ENCODE measurements at places on chromosomes 12 and 14. TPM values are rescaled to one million over a fixed set of nuclear protein-coding genes. Genes with fewer than 3 reads are reported as not detected.

PTPRB gene
- 20.9 TPM for polyA plus RNA-seq

PLCZ1 gene
- not detected for polyA plus RNA-seq

DNA sequence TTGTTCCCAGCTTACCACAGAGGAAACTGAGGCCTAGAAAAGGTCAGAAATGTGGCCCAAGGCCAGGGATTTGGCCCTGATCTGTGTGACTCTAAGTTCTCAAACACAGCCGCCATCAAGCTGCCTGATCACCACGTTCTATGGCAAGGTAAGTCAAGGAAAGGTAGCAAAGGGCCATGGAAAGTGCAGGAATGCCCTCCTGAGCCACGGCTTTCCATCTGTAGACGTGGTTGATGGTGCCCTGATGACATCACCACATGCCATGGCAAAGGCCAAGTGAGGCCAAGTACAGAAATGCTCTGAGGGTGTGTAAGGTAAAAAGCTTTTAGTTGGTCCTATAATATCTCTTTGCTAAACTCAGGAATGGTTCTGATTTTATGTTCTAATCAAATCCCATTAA lies 99.3 kb downstream of the DNAH10 start:
- DNase-seq = no peak

ESR2 gene
- 1.4 TPM for polyA plus RNA-seq

FGF23 gene
- not detected for polyA plus RNA-seq

- no peak for DNase-seq
Measured at GRCh38 chr12:131736446-131737149, 25.7 kb downstream of the SFSWAP start.

DNA sequence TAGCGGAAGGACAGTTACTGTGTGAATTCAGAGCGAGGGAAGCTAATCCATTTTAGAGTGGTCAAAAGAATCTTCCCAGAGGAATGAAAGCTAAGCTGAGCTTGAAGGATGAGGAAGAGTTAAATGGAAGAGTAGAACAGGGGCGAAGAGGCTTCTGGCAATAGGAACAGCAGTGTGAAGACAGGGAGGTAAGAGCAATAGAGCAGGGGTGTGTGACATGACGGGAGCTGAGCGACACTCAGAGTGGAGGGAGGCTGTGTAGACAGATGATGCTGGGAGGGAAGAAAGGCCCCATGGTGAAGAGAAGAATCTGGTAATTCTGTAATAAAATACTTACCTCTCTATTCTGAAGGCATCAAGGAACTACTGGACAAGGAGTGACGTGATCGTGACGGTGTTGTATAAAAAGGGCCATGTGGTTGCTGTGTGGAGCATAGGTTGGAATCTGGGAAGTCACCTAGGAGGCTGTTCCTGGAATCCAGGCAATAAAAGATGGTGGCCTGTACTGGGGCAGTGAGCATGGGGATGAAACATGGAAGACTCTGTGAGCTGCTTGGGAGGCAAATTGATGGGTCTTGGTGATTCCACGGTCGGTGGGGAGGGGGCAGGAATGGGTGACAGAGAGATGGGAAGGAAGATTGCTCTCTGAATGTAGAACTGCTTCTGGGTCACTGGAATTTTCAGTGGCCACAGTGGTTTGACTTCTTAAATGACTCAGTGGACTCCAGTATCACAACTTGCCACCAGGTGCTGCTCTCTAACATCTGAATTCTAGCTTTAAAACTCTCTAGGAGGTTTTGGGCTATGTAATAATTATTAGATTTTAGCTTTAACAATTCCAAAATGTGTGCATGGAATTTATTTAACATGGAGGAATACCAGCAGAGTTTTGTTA lies 164.1 kb downstream of the ATP23 start:
- no peak for DNase-seq

GRCh38 chr14:75518625-75519024 lies 3.6 kb upstream of the BATF start:
- no peak for DNase-seq

OR4E2 gene
- 0.09 TPM for polyA plus RNA-seq

GRCh38 chr14:26839481-26839880 lies 241.6 kb upstream of the NOVA1 start:
- no peak for DNase-seq

DNA sequence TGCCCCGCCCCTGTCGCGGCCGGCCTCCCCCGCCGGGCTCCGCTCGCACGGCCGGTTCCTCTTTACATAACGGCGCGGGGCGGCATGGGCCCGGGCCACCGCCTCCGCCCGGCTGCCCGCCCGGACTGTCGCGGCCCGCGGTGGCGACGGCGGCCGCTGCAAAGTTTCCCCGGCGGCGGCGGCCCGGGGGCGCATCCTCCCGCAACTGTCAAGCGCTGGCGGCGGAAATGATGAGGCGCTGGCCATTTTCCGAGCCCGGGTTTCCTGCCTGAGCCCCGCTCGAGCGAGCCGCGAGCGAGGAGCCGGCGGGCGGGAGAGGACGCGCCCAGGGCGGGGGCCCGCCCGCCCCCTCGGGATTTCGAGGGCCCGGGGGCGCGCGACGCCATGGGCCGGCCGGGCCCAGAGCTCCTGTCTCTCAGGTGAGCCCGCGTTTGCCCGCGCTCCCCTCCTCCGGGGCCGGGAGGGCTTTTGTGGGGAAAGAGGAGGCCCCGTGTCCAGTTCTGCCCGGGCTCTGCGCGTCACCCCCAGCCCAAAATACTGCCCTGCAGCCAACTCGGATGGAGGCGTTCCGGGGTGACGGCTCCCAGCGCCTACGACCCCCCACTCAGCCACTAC lies at the start of gene SH2B3:
SH2B3 (plus strand) TSS at position 65 of the 615 bp plus-strand sequence. CDS start 12,223 bp downstream, outside the sequence.
- DNase-seq = no peak

KRT82 gene
- polyA plus RNA-seq = not detected

DNA sequence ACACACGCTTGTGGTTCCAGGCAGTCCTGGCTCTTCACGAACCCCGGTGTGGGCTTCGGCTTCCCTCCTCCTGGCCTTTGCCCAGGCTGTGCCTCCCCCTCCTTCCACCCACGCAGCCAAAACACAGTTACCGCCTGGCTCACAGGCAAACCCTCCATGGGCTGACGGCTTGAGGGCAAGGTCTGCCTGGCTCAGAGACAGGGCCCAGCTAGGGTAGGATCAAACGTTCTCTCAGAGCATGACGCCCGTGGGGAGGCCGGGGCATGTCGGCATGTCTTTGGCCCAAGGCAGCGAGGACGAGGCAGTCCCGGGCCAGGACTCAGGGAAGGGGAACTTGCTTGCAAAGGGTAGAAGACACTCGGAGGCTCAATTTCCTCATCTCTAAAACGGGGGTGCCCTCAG lies 2.1 kb downstream of the SLC25A47 start:
- no peak for DNase-seq

GRCh38 chr14:51014625-51015024 lies 70.3 kb upstream of the PYGL start:
- DNase-seq = no peak

DNA sequence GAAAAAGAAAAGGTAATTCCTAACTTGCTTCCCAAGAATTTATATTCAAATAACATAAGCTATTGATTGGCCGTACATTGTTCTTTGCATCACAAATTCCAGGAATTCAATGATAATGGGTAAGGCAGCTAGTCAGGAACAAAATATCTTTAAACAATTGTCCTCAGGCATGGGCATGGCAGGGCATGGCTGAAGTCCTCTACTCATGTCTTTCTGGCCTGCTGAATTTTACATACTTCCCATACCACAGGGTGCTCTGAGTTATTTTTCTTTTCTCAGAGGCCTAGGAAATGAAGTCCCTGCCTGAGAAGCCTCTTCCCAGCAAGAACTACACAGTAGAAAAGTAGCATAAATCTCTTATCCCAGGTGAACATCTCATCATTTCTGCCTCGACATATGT lies 15.1 kb upstream of the DRAM1 start:
- no peak for DNase-seq

DNA sequence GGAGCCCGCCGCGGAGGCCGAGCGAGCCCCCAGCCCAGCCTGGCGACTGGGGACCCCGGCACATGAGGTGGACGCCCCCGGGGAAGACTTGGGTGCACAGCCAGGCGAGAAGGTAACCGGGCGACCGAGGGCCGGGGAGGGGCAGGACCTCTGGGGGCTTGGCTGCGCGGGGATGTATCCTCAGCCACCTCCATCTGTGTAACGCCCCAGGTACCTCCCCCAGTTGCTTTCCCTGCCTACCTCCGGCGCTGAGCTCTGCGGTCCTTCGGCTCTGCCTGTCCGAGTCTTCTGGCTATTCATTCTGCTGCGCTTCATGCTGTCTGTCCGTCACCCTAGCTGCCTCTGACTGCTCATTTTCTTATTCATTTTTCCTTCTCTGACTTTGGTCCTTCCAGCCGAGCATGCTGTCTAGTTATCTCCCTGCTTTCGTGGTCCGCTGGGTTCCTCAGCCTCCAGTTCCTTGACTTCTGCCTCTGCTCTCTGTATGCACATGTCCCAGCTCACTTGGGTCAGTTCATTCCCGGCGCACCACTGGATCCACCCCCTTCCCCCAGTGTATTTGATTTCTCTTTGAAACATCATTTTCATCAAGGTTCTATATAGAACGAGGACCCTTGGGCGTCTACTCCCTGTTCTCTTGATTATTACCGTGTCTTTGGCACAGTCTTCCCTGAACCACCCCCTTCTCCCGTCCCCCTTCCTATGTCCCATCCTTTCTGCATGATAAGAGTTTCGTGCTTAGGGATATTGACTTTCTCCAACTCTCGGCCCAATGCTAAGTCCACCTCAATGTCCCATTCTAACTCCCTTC lies 612 bp downstream of the PHC1 start:
- DNase-seq = peak; percentile 38

AGAP2 gene
- 0.79 TPM for polyA plus RNA-seq

DNA sequence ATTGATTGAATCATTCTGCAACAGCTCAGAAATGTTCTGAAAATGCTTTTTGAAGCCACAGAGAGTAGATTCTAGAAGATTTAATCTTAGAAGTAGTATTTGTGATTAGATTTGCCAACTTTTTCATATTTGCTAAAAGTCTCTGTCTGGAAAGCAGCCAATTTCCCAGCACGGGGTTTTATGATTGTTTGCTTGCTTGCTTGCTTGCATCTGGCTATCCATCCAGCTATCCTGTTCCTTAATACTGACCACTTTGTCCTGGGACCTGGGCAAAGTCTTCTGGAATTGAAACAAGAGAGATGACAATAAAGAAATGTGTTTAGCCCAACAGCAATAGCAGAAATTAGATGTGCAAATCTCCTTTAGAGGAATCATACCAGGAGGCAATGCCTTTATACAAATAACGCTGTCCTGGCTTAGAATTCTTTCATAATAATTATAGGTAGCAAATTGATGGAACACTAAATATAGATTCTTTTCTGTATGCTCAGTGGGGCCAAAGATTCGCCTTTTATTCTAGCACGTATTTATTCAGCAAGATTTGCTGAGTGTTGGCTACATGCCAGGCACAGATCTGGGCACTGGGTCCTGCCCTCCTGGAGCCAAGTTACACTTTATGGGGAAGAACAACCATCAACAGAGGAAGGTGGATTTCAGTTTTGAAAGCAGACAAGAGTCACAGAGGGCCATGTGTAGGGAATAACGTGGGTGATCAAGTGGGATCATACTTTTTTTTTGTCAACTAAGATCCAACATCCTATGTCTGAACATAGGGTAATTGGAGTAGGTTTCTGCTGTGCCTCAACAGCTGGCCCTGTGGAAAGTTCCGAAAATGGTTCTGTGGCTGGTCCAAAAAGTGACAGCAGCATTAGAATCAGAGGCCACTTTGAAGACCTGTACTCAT lies 25.3 kb downstream of the MYBPC1 start:
- DNase-seq = no peak

Measured in left renal pelvis (tissue), 4 donors.